ENCODE measurements at places on chromosomes 13 and 19.

DNA sequence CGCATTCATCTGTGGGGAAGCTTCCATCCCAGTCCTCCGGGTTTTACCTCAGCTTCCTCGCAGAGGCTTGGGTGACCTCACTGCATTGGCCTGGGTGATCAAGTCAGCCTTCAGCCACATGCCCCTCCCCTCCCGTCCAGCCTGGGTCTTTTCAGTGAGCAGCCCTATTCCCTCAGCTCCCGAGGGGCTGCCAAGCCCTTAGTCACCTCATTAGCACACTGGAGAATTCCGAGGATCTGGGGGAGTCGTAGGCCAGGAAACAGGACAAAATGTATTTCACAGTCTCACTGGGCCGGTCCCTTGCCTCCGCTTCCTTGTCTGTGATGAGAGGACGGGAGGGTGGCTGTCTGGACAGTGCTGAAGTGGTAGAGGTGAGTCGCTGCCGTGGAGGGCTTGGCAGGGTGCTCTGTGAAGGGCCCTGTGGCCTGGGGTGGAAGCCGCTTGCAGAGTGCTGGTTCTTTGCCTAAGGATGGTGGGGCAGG, 19.9 kb downstream of the KDM4B start:
- DNase-seq: no peak

GRCh38 chr13:66996503-66996902, 233.6 kb downstream of the PCDH9 start:
- DNase-seq: no peak

DNA sequence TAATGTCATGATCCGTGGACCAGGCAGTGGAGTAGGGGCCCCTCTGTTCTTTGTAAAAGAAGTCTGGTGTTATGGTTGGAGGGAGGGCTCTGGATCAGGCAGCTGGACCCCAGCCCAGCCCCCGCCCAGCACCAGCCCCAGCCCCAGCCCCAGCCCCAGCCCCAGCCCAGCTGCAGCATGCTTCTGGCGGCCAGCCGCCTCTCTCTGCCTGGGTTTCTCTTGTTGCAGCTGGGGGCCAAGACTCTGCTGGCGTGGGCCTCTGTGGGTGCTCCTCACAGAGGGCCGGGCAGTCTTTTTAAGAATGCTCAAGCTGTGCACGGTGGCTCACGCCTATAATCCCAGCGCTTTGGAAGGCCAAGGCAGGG, 17.9 kb downstream of the DOT1L start:
- no peak for DNase-seq

DNA sequence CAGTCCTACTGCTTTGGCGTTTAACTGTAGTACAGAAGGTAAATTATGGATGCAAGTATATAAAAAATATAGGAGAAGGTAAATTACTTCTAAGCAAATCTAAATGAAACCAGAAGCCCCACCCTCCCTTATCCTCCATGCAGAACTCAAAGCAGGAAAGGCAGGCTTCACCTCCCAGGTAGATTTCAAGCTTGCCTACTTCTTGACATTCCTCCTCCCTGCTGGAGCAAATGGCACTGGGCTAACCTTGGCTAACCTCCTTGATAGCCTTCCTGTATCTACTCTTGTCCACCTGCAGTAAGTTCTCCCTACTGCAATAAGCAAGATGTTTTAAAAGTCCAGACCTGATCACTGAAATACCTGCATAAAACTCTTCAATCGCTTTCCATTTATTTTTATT, 396.0 kb downstream of the IRS2 start:
- no peak for DNase-seq

DNA sequence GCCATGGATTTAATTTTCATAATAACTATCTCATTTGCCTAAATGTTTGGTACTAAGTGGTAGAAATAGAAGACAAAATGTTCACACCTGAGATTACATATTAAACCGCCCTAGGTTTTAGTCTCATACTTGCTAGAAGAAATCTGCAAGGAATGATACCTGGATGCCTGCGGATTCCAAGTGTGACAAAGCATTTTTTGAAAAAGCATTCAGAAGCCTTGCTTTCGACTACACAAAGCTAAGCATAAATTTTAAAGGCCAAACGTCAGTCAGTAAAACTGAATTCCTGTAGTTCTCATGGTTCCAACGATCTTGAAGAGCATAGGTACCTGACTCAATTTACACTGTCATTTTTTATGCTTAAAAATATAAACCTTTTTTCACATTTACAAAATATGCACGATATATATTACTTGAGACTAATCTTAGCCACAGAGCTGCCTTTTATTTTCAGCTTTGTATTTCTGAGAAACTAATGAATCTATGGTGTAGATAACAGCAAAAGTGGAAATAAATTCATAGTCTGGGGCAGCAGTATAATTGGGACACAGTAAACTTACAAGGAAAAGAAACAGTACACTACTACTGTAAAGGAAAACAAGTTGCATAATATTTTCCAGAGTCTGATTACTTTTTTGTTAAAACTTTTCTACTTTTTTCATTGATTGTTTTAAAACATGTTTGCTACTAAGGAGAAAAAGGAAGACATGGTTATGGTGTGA, 1.2 kb upstream of the LRRC63 start:
- no peak for DNase-seq

- DNase-seq: no peak
These were observed 37.3 kb downstream of the DNAJC3 start for GRCh38 chr13:95714142-95714832.

GRCh38 chr13:62294244-62294643, 878.6 kb upstream of the PCDH20 start:
- no peak for DNase-seq

DNA sequence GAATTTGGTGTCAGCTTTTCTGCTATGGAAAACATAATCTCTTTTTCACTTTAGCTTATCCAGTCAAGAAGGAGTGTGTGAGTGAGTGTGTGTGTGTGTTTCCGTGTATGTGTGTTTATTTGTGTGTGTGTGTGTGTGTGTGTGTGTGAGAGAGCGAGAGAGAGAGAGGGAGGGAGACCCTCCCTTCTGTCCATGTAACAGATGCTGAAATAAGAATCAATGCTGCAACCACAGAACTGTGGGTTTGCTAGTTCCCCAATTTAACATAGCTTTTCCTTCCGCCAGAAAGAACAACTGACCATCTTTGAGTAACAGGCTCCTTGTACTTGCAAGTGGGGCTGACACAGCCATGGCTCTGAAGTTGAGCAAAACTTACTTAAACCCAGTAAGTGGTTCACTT, 5.2 kb downstream of the LCP1 start:
- DNase-seq: no peak

GRCh38 chr19:49389406-49389805, 1.4 kb downstream of the KASH5 start:
- no peak for DNase-seq

- DNase-seq: no peak
These were observed 18.2 kb upstream of the PLAUR start for GRCh38 chr19:43688059-43688701.

DNA sequence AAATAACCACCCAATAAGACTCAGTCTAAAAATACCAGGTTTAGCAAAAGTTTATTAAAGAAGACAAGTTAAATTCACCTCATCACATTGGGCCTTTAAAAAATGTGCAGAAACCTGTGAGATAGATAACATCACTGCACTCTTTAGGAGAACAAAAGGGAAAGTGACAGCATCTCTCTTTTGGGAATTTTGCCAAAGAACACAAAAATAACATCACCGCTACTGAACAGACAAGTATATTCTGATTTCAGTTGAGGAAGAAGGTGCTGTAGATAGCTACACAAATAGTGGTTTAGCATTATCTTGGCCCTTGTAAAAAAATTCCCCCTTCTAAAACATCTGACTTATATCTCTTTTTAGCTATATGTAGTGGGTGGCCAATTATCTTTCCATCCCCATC, 244.7 kb downstream of the VWA8 start:
- DNase-seq: no peak

GRCh38 chr19:13880059-13881043, 3.4 kb downstream of the NANOS3 start:
- peak; percentile 99 for DNase-seq

GRCh38 chr19:13865571-13866462, 11.1 kb upstream of the NANOS3 start:
- peak; percentile 90 for DNase-seq

DNA sequence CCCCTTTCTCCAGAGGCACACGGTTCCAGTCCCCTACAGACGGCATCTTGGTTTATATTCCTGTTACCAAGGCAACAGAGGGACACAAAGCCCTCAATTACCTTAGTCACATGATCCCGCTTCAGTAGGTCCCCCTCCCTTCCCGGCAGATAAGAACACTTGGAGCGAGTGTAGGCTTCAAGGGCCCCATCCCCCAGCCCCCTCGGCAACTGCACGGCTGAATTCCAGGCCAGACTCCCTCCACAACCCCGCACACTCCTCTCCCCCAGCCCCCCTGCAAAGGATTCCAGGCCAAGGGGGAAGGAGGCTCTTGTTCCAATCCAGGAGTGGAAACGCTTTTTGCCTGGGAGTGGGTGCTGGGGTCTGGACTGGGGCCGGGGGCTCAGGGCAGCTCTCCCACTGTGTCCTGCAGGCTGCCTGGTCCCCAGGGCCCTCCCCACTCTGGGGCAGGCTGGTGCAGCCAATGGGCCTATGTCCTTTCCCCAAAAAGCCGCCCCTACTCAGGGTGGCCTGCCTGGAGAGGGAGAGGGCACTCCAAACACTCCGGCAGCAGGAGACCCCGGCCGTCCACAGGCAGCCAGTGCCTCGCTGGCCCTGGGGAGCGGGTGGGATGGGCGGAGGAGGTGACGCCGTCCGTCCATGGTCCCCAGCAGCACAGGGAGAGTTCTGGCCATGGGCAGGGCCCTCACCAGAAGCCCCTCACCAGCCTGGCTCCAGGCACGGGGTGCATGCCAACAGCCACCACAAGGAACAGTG, 62.6 kb downstream of the MLLT1 start:
- DNase-seq: peak; percentile 63

DNA sequence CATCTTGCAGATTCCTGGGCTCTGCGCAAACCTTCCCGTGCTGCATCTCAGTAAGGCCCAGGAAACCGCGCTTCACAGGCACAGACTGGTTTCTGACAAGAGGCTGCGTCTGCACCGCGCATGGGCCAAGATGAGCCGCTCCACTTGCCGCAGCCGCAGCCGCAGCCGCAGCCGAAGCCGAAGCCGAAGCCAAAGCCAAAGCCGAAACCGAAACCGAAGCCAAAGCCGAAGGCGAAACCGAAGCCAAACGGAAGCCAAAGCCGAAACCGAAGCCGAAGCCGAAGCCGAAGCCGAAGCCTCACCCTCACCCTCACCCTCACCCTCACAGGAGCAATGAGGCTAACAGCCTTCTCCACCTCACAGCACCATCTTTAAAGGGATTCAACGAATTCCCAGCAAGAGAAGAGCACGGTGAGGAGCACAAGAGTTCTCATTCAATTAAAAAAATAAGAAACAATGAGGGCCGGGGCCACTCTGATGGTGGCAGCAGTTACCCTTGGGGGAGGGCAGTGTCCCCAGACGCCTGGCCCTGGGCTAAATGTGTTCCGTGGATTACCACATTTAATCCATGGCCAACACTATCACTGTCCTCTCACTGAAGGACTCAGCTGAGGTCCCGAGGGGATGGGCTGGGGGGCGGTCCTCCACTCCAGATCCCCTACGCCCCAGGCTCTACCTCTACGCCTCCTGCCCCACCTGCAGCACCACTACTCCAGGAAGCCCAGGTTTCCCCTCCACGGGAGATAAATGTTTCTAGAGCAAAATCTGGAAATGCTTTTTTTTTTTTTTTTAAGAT, 29.1 kb downstream of the ZNF787 start:
- DNase-seq: no peak

DNA sequence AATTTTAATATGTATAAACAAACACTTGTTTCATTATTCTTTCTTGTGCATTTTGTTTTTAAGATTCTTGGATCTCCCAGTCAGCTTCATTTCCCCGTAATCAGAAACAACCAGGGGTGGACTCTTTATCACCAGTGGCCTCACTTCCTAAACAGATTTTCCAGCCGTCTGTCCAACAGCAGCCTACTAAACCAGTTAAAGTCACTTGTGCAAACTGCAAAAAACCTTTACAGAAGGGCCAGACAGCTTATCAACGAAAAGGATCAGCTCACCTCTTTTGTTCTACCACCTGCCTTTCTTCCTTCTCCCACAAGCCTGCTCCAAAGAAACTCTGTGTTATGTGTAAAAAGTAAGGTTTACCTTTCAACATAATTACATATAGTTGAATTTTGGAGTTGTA, 44.3 kb downstream of the ZMYM2 start:
- DNase-seq: no peak

DNA sequence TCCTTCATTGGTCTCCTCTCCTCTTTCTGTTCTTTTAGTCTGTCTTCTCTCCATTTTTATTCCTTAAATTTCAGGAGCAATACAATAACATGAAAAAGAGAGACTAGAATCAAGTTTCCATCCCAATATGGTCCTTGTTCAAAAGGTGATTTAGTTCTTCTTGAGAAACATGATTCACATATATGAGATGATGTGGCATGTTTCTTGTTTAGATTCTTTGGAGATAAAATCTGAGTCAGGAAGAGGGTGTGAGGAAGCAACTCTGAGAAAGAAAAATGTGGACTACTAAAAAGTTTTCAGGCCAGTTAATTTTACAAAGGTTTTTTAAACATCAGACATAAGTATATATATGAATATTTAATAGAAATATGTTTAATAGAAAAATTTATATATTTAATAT, 231.4 kb downstream of the OXGR1 start:
- DNase-seq: no peak

- DNase-seq: no peak
These were observed 32.7 kb downstream of the KCTD12 start for GRCh38 chr13:76853481-76853880.

DNA sequence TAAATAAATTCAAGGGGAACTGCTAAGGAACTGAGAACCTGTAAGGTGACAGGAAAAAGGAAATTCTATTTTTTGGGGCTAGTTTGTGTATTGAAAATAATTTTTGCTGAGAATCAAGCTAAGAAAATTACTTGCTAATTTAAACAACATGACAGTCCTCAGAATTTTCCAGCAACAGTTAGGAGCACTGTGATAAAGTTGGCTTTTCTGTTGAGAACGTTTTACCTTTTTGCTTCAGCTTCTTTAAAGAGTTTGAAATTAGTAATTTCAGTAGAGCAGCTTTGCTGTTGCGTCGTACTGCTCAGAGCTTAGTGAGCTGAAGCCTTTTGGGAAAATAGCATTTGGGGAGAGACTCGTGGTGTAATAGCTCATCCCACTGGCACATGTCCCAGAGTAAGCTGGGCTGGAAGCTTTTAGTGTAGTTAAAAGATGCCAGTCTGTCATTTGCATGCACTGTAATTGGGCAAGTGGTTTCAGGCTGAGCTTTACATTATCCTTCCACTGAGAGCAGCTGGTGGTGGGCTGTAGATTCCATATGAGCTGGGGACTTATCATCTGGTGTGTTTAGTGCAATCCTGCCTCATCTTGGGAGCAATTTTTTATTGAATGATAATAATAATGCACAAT, 69.8 kb downstream of the LRCH1 start:
- no peak for DNase-seq

DNA sequence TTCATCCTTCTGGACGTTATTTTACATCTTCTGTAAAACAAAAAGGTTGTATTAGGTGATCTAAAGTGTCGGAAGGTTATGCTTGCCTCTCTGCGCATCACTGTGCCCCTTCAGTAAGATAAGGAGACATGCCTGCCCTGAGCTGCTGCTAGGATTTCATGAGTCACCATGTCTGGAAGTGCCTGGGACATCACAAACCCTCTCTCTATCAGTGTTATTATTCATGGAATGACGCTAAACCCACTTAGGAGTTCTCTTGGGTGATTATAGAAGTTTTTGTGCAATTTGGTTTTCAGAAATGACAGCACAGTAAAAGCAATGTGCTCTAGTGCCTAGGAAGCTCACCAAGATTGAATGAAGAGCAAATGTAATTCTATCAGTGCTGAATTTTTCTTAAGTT, 617.7 kb downstream of the DCT start:
- DNase-seq: no peak
